ENCODE measurements at places on chromosomes 2 and 18. TPM values are rescaled to one million over a fixed set of nuclear protein-coding genes. Genes with fewer than 3 reads are reported as not detected.

Gene IL1F10
- not detected for total RNA-seq

Gene GRB14
- 2.1 TPM for total RNA-seq

Gene RAB11FIP5
- 34.2 TPM for total RNA-seq

Gene SLC9A4
- not detected for total RNA-seq

Gene PASK
- total RNA-seq: 3.4 TPM

Gene ACADL
- total RNA-seq: not detected

Gene FOXD4L1
- total RNA-seq: not detected

Gene ZSWIM2
- total RNA-seq: not detected

Gene CRYGD
- not detected for total RNA-seq

Gene UGT1A8
- total RNA-seq: not detected

Gene AMMECR1L
- 16.0 TPM for total RNA-seq

Gene IL1RL1
- total RNA-seq: 89.9 TPM

Gene ZNF385B
- not detected for total RNA-seq

Gene TEX51
- not detected for total RNA-seq

Gene SLC4A3
- 0.27 TPM for total RNA-seq

Gene GALNT3
- 0.09 TPM for total RNA-seq
